ENCODE measurements at places on chromosomes 2 and 18.

GRCh38 chr2:443741-444140, 155.8 kb upstream of the ALKAL2 start:
- DNase-seq, result no peak

DNA sequence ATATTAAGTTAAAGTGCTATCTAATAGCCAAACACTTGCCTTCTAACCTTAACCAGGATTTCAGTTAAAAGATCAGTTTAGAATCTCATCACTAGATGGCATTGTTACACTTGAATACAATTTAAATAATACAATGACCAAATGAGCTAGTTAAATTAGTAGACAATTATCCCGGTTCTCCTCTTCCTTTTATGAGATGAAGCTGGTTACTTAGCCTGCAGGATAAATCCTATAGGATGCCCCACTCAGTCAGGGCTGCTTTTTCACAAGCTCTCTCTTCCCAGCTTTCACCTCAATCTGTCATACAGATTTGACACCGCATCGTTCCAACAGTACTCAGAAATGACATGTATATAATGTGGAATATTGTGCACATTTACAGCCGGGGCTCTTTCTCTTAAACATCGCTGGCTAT, 678.8 kb downstream of the KCNJ3 start:
- DNase-seq, result no peak

GRCh38 chr2:27581417-27582128, 1.3 kb upstream of the ZNF512 start:
- no peak for DNase-seq

DNA sequence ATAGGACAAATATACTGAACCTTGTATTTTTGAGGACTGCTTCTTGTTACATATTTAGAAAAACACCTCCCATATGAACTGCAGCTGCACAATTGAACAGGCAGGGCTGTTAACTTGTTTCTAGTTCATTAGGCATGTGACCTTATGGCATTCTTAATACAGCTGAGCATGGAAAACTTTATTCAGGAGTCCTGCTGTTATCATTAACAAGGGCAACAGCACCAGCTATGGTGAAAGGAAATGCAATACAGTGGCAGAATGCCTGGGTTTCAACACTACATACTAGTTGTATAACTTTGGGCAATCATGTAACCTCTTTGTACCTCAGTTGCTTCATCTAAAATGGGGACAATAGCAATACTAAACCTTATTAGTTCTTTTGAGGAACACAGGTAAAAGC, 71.8 kb downstream of the GDF7 start:
- DNase-seq, result no peak

DNA sequence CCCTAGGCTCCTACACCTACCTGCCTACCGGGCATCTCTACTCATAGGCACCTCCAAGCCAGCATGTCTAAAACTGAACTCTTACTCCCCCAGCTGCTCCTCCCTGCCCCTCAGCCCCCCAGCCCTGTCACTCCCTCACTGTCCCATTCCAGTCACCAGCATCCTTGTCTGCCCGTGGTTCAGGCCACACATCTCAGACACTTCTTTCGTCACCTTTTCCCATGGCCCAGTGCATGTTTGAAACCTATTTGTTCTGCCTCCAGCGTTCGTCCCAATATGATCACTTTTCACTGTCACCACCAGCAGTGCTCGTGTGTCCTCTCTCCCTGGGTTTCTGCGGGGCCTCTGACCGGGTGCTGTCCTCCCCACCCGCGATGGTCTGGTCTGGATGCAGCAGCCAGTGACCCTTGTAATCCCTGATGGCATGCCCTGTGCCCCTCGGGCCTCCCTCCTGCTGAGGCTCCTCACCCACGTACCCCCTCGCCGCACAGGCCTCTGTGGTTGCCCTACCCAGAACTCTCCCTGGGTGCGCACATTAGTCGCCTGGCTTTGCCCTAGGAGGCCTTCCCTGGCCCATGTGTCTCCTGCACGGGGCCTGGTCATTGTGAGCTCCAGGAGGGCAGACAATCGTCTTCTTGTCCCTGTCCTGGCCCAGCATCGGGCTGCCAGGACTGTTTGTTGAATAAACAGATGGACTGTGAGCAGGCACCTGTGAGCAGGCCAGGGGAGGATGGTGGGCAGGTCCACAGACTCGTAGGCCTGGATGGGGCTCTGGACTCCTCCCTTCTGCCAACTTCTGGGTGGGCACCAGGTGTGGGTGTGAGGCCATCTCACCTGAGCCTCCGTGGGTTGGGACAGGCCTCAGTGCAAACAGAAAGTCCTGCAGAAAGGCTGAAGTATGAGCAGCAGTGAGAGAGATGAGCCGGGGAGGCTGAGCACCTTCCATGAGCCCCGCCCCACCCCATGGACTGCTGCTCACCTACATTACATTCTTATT, 15.5 kb downstream of the LDLRAD4 start:
- no peak for DNase-seq

All from CD4-positive, alpha-beta T cell (primary cell).